ENCODE measurements at places on chromosomes 7 and 10. TPM values are rescaled to one million over a fixed set of nuclear protein-coding genes. Genes with fewer than 3 reads are reported as not detected.
A peak's percentile ranks its signal among the peaks of the same experiment; 100 is the strongest.

DNA sequence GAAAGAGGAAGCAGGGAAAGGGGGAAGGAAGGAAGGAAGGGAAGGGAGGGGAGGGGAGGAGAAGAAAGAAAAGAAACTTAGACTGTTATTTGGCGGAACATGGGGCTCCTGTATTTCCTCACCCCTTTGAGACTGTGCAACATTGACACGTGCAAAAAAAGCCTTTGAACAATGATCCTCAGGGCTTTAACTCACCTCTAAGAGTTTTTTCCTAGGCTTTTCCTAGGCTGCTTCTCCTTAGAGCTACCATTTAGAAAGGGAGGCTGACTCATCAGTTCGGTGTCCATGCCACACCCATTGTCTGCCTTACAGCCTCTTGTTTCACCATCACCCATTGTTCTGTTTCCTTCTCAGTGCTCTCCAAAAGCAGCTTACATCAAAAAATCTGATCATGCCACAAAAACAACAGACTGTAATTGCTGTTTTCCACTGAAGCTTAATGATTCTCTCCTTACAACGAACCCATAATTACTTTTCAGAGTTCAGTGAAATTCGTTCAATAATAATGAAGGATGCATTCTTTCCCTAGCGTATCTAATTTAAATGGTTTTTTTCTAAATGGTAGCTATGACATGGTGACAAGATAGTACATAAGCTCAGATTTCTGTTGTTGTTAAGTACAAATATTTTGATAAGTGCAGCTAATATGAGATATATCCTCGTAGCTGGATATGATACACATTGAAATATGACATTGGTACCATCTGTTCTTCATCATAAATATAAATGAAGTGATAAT, 90.8 kb downstream of the PRLHR start:
- no peaks in the 10 kb centered on the region for H3K27me3 ChIP-seq
- no peak for DNase-seq
- peak overlapping the region; percentile 38 for H3K27ac ChIP-seq
- peaks cover 32% of the 10 kb centered on the region for H3K4me1 ChIP-seq
- no peak overlapping the region for H3K4me3 ChIP-seq

- H3K27me3 ChIP-seq = no peaks in the 10 kb centered on the region
- no peak overlapping the region for H3K4me3 ChIP-seq
- H3K36me3 ChIP-seq = no peaks in the 10 kb centered on the region
Measured at GRCh38 chr10:89364531-89364930, 13.3 kb upstream of the IFIT1B start.

GRCh38 chr10:80596391-80597257, 58.9 kb downstream of the SH2D4B start:
- H3K4me3 ChIP-seq = no peak overlapping the region
- no peaks in the 10 kb centered on the region for H3K27me3 ChIP-seq
- DNase-seq = peak; percentile 44
- H3K4me1 ChIP-seq = no peaks in the 10 kb centered on the region

- H3K27me3 ChIP-seq = no peaks in the 10 kb centered on the region
- no peak for DNase-seq
- H3K27ac ChIP-seq = no peak overlapping the region
- H3K4me3 ChIP-seq = no peak overlapping the region
Measured at GRCh38 chr7:106348231-106348630, 63.4 kb upstream of the NAMPT start.

DNA sequence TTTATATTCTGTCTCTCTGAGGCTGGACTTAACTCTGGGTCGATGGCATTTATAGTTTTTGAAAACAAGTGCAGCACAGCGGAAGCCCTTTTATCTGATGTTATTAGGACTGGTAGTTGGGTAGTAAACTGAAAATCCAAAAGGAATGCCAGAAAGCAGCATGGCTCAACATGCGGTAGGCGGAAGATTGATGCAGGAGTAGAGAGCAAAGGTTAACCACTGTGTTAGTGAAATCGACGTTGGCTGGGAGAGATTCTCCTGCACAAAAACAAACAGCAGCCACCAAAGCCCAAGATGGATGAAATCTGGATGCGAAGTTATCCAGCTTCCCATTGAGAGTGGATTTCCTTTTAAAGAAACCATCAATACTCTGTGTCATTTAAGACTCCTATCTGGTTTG, 54.5 kb upstream of the EMX2 start:
- H3K4me1 ChIP-seq = peaks cover 17% of the 10 kb centered on the region
- no peak overlapping the region for H3K4me3 ChIP-seq
- no peak overlapping the region for H3K27ac ChIP-seq
- H3K36me3 ChIP-seq = no peaks in the 10 kb centered on the region
- DNase-seq = no peak
- H3K27me3 ChIP-seq = peaks cover under 1% of the 10 kb centered on the region

The CPVL gene
- 10.9 TPM for total RNA-seq

The OLAH gene
- 0.26 TPM for total RNA-seq

The CAV1 gene
- total RNA-seq = 215 TPM

The ZNF488 gene
- 3.3 TPM for total RNA-seq

The LEP gene
- 11.8 TPM for total RNA-seq

The MRLN gene
- not detected for total RNA-seq

The LIPK gene
- 23.4 TPM for total RNA-seq

Data from suprapubic skin (tissue), 4 donors.